ENCODE measurements at places on chromosomes 12 and 14. TPM values are rescaled to one million over a fixed set of nuclear protein-coding genes. Genes with fewer than 3 reads are reported as not detected.

Gene FGD4
- 35.4 TPM for total RNA-seq

Gene MED13L
- total RNA-seq = 82.7 TPM

- no peak for DNase-seq
- no peak overlapping the region for H3K27ac ChIP-seq
These were observed 1.2 kb downstream of the ADAMTS20 start for GRCh38 chr12:43550831-43551271.

- no peak overlapping the region for H3K4me3 ChIP-seq
- H3K27me3 ChIP-seq = no peaks in the 10 kb centered on the region
- DNase-seq = no peak
- H3K4me1 ChIP-seq = no peaks in the 10 kb centered on the region
- no peak overlapping the region for H3K27ac ChIP-seq
These were observed 100.1 kb downstream of the PPP1R12A start for GRCh38 chr12:79834712-79835376.

DNA sequence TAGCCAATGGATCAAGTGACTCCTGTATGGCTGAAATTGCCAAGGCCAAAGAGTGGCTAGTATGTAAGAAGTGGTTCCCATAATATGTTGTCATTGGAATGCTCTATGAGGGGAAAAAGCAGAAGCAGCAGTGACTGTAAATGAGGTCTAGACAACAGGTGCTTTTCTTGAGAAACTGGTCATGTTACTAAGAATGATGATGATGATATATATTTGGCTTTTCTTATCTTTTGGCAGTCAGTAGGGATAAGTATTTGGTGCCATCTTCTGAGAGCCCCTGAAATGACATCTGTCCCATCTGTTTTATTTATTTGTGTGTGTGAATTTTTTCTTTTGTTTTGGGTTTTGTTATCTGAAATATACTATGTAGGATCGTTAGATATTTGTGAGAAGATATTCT is 141.7 kb downstream of the SYT1 start:
- H3K36me3 ChIP-seq = no peaks in the 10 kb centered on the region
- H3K4me1 ChIP-seq = no peaks in the 10 kb centered on the region
- H3K27me3 ChIP-seq = no peaks in the 10 kb centered on the region
- peak; percentile 10 for DNase-seq

Gene LBHD2
- total RNA-seq = 0.09 TPM

- H3K27me3 ChIP-seq = no peaks in the 10 kb centered on the region
- peaks cover 4% of the 10 kb centered on the region for H3K4me1 ChIP-seq
- H3K36me3 ChIP-seq = peaks cover 3% of the 10 kb centered on the region
- H3K27ac ChIP-seq = peak overlapping the region; percentile 66
These were observed 18.4 kb upstream of the PRPF39 start for GRCh38 chr14:45065540-45065939.

DNA sequence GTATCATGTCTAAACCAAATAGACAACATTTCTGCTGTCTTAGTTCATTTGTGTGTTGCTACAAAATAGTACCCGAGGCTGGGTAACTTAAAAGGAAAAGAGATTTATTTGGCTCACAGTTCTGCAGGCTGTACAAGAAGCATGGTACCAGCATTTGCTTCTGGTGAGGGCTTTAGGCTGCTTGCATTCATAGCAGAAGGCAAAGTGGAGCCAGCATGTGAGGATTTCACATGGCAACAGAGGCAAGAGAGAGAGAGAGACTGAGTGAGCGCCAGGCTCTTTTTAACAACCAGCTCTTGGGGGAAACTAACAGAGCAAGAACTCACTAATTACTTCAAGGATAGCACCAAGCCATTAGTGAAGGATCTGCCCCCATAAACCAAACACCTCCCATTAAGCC is 271.4 kb upstream of the SRRM4 start:
- DNase-seq = no peak
- no peaks in the 10 kb centered on the region for H3K36me3 ChIP-seq
- H3K27me3 ChIP-seq = no peaks in the 10 kb centered on the region
- no peaks in the 10 kb centered on the region for H3K4me1 ChIP-seq

- DNase-seq = no peak
- H3K36me3 ChIP-seq = no peaks in the 10 kb centered on the region
- H3K27me3 ChIP-seq = no peaks in the 10 kb centered on the region
- no peak overlapping the region for H3K4me3 ChIP-seq
These were observed 170.3 kb upstream of the SYT10 start for GRCh38 chr12:33609910-33610309.

Gene ANO6
- 57.2 TPM for total RNA-seq

- DNase-seq = no peak
- H3K4me1 ChIP-seq = no peaks in the 10 kb centered on the region
- no peaks in the 10 kb centered on the region for H3K27me3 ChIP-seq
- H3K36me3 ChIP-seq = no peaks in the 10 kb centered on the region
These were observed 423.4 kb downstream of the NOVA1 start for GRCh38 chr14:26174395-26174794.

DNA sequence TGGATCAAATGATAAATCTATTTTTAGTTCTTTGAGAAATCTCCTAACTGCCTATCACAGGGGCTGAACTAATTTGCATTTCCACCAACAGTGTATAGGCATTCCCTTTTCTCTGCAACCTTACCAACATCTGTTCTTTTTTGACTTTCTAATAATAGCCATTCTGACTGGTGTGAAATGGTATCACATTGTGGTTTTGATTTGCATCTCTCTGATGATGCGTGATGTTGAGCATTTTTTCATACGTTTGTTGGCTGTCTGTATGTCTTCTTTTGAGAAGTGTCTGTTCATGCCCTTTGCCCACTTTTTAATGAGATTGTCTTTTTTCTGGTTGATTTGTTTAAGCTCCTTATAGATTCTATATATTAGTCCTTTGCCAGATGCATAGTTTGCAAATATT is 67.1 kb downstream of the IFNG-AS1 start:
- H3K27me3 ChIP-seq = no peaks in the 10 kb centered on the region
- H3K27ac ChIP-seq = no peak overlapping the region
- H3K4me1 ChIP-seq = no peaks in the 10 kb centered on the region
- no peak overlapping the region for H3K4me3 ChIP-seq

- H3K4me1 ChIP-seq = peaks cover 2% of the 10 kb centered on the region
- peak; percentile 36 for DNase-seq
- H3K27me3 ChIP-seq = no peaks in the 10 kb centered on the region
- peaks cover 9% of the 10 kb centered on the region for H3K36me3 ChIP-seq
These were observed 26.8 kb downstream of the DICER1 start for GRCh38 chr14:95130549-95130948.

GRCh38 chr14:90453401-90453951 is 56.6 kb downstream of the CALM1 start:
- H3K27ac ChIP-seq = peak overlapping the region; percentile 39
- no peak overlapping the region for H3K4me3 ChIP-seq
- peak; percentile 67 for DNase-seq

- no peaks in the 10 kb centered on the region for H3K36me3 ChIP-seq
- H3K27me3 ChIP-seq = no peaks in the 10 kb centered on the region
- H3K27ac ChIP-seq = no peak overlapping the region
- H3K4me3 ChIP-seq = no peak overlapping the region
- H3K4me1 ChIP-seq = no peaks in the 10 kb centered on the region
These were observed 513.0 kb downstream of the DIO2 start for GRCh38 chr14:79698298-79698711.

GRCh38 chr12:26047401-26048226 is 77.2 kb downstream of the BHLHE41 start:
- peak overlapping the region; percentile 22 for H3K27ac ChIP-seq
- H3K4me1 ChIP-seq = peaks cover 8% of the 10 kb centered on the region
- H3K27me3 ChIP-seq = no peaks in the 10 kb centered on the region
- no peak for DNase-seq
- H3K4me3 ChIP-seq = no peak overlapping the region

Gene CPNE6
- not detected for total RNA-seq

DNA sequence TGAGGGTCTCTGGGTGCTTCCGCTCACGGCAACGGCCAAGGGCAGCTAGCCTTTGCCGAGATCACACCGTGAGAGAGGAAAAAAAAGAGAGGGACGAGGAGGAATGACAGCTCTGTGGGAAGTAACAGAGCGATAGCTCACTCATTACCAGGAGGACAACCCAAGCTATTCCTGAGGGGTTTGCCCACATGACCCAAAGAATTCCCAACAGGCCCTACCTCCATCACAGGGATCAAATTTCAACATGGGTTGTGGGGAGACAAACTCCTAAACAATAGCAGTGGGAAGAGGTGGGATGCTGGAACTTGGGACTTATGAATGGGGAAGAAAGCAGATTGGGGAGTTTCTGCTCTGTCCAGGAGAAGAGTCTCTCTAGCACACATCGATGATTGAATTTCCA is 180.6 kb downstream of the LRRK2 start:
- H3K27ac ChIP-seq = no peak overlapping the region
- no peak for DNase-seq
- H3K36me3 ChIP-seq = no peaks in the 10 kb centered on the region

Gene LRRC43
- total RNA-seq = 0.18 TPM

GRCh38 chr14:64704143-64704742 is at the start of gene PLEKHG3:
Gene PLEKHG3 (plus strand): TSS chr14:64704424. CDS start chr14:64727632, 23,208 bp downstream.
- H3K27ac ChIP-seq = peak within 1 kb of the TSS; percentile 88
- peak; percentile 87 for DNase-seq
- peaks cover 3% of the 10 kb centered on the region for H3K27me3 ChIP-seq
- peak within 1 kb of the TSS; percentile 82 for H3K4me3 ChIP-seq
- peaks cover 56% of the 10 kb centered on the region for H3K4me1 ChIP-seq

DNA sequence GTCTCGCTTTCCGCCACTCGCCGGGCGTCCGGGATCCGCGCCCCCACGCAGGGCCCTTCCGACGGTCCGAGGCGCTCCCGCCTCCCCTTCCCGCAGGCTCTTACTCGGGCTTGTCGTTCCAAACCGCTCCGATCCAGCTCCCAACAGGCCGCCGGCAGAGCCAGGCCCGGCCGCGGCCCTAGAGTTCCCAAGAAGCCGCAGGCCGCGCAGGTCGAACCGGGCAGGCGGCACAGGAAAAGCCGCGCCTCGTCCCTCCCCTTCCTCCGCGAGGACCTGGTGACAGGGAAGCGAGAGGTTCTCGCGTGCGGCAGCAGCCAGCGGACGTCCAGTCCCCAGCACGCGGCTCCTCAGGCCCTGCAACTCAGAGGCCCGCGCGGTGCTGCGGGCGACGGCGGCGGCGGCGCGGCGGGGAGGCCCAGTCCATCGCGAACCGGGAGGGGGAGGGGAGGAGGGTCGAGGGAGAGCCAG is 272 bp downstream of the HECTD1 start:
- H3K36me3 ChIP-seq = peaks cover 5% of the 10 kb centered on the region
- H3K27ac ChIP-seq = peak overlapping the region; percentile 98
- H3K4me3 ChIP-seq = peak overlapping the region; percentile 86
- no peak for DNase-seq
- peaks cover 8% of the 10 kb centered on the region for H3K4me1 ChIP-seq

Gene ADGRD1
- total RNA-seq = 10.8 TPM

DNA sequence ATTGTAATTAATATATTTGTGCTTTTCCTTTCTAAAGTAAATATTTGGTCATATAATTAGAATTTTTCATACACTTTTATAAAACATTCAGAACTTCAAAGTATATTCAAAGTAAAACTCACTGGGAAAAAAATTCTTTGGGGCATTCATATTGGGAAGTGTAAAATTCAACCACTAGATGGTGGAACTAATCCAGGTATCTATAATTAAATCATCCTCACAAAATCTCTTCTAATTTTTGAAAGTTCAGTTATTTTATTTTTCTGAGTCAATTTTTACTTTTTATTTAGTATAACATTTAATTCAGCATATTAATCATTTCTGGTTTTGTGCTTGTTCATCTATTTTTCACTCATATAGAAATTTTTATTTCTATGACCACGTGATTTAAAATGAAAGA is 81.0 kb downstream of the NTS start:
- no peak overlapping the region for H3K27ac ChIP-seq
- H3K27me3 ChIP-seq = no peaks in the 10 kb centered on the region
- H3K4me1 ChIP-seq = no peaks in the 10 kb centered on the region
- peak; percentile 3 for DNase-seq
- no peaks in the 10 kb centered on the region for H3K36me3 ChIP-seq

DNA sequence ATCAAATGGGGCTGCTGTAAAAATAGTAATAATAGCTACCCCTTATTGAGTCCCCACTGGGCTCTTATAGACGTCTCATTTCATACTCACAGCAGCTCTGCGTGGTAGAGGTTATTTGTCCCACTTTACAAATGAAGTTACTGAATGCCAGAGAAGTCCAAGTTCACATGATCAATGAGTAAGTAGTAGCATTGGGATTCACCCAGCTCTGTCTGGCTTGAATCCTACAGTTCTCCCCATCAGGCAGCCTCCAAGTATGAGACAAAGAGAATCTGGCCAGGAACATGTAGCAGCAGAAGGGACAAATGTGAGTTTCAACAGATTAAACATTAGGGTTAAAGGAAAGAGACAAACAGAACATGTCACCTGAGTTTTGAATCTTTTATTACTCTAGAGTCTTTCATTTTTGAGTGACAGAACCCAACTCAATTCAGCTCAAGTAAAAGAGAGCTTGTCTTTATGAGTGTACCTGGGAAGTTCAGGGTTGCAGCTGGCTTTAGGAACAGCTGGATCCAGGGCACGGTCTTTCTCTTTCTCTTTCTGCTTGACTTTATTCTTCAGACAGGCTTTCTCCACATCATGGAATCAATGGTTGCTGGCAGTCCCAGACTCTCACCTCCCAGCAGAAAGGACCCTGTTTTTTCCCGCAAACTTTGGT is 64.1 kb upstream of the JDP2 start:
- H3K27me3 ChIP-seq = peaks cover 3% of the 10 kb centered on the region
- H3K4me1 ChIP-seq = peaks cover 35% of the 10 kb centered on the region
- H3K27ac ChIP-seq = no peak overlapping the region
- no peaks in the 10 kb centered on the region for H3K36me3 ChIP-seq
- H3K4me3 ChIP-seq = no peak overlapping the region
- peak; percentile 55 for DNase-seq

DNA sequence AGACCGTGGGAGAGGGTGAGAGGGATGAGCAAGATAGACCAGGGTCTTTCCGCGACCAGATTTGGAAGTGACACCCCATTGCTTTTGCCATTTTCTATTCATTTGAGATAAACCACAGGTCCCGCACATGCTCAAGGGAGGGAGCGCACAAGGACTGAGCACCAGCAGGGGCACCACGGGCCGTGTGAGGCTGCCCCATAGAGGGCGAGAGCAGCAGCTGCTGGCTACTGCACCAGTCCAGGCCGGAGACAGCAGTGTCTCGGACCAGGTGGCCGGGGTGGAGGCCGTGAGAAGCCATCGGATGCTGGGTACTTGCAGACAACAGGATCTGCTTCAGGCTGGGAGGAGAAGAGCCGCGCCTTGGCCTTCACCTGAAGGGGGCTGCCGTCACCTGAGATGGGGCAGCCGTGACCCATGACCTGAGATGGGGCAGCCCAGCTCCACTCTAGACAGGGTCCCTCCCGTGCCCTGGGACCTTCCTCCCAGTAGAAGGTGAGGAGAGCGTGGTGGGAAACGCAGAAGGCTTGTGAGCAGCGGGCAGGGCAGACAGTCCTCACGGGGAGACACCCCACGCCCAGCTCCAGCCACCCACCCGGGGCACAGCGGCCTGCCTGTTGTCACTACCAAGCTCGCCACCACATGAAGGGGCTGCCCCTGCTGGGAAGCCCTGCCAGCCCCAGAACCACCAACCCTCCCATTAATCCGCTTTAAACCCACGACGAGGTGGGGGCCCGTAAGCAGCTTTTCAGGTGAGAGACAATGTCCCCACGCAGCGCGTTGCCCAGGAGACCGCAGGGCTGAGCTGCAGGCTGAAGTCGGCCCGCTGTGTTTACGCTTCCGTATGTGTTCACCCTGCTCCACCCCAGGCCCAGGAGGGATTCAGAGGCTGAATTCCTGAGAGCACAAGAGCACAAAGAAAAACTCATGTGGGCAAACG is 61.7 kb upstream of the FBRSL1 start:
- peaks cover 17% of the 10 kb centered on the region for H3K27me3 ChIP-seq
- H3K36me3 ChIP-seq = no peaks in the 10 kb centered on the region
- peaks cover 75% of the 10 kb centered on the region for H3K4me1 ChIP-seq
